ENCODE measurements at places on chromosomes 13 and 19.

DNA sequence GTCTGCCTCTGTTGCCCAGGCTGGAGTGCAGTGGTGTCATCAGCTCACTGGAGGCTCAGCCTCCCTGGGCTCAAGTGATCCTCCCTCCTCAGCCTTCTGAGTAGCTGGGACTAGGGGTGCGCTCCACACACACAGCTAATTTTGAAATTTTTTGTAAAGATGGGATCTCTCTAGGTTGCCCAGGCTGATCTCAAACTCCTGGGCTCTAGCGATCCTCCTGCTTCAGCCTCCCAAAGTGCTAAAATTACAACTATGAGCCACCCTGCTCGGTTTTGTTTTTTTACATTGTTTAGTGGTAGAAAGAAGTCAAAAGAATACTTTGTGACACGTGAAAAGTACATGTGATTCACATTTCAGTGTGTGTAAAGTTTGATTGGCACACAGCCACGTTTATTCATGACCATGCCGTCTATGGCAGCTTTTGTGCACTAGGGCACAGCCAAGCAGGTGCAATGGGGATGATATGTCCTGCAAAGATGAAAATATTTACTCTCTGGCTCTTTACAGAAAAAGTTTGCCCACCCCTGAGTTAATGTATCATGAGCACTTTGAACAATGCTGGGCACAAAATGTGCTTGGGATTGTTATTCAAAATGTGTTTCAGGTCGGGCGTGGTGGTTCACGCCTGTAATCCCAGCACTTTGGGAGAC, 16.2 kb upstream of the NFIC start:
- peak; percentile 36 for DNase-seq

DNA sequence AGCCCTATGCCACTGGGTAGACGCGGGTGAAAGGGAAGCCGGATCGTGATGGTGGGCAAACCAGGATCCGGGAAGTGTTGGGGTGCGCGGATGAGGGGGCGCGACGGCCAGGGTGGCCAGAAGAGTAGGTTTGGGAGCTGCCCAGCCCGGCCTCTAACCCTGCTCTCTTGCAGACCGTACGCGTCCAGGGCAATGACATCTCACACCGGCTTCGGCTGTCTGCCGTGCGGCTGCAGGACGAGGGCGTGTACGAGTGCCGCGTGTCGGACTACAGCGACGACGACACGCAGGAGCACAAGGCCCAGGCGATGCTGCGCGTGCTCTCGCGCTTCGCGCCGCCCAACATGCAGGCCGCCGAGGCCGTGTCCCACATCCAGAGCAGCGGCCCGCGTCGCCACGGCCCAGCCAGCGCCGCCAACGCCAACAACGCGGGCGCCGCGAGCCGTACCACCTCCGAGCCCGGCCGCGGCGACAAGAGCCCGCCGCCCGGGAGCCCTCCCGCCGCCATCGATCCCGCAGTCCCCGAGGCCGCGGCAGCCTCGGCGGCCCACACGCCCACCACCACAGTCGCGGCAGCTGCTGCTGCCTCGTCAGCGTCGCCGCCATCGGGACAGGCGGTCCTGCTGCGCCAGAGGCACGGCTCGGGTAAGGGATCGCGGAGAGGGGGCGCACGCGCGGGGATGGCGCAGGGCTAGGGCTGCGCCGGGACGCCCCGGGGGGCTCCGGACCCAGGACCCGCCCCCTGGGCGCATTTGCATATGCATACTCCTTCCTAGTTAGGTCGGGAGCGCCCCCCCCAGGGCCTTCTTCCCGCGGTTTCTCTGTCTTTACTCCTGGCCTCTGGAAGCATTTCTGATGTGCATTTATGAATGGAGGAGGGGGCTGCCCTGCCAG, 4.1 kb downstream of the VSTM2B start:
- DNase-seq, result no peak

DNA sequence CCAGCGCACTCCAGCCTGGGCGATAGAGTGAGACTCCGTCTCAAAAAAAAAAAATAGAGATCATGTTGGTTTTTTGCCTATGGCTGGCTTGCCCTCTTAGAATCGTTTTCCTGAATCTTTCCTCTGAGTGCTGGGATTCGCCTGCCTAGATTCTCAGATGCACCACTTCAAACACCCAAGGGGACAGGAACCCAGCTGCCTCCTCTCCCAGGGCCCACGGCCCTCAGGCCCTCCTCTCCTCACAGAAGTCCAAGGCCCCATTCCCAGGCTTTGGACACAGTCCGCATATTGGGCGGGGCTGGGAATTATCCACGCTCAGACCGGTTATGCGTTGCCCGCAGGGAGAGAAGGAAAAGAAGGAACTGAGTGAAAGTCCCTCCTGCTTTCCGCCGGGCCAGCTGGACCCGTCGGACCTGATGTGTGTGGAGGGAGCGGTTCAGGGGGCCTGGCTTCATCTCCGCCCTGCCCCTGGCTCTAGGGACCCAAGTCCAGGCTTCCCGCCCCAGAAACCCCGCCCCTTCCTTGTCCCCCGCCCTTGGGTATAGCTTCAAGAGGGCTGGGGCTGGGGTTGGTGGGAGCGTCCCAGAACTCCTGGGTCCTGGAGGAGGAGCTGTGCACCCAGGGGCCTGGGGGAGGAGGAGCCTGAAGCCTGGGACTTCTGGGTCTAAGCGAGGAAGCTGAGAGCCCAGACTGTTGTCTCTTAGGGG, 5.8 kb downstream of the PPFIA3 start:
- DNase-seq, result no peak

DNA sequence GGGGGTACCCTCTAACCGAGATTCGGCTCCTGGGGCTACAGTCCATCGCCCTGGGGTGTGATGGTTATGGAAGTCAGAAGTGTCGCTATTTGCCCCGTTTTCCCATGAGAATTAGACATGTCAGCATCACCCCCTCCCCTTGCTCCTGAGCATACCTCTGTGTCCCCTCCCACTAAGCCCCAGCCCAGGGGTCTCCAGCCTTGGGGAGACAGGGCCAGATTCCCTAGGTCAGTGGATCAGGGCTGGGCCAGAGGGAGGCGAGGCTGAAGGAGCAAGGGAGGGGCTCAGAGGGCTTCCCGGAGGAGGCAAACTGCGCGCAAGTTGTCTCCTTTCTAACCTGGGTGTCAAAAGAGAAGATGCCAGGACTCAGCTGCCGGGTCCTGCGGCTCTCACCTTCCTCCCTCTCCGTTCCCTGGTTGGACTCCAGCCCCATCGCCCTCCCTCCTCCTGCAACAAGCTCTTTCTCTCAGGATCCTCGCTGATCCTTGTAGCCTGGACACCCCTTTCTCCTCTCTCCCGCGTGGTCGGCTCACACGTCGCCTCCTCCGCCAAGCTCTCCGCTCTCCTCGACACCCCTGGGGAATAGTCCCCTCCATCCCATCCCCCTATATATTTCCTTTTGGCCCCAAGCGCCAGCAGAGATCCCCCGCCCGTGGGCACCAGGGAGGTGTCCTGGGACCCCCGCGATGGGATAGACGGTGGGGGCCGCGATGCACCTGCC, 459 bp upstream of the TMEM59L start:
- no peak for DNase-seq

- DNase-seq, result no peak
Measured at GRCh38 chr13:101511161-101511560, 58.7 kb downstream of the ITGBL1 start.

DNA sequence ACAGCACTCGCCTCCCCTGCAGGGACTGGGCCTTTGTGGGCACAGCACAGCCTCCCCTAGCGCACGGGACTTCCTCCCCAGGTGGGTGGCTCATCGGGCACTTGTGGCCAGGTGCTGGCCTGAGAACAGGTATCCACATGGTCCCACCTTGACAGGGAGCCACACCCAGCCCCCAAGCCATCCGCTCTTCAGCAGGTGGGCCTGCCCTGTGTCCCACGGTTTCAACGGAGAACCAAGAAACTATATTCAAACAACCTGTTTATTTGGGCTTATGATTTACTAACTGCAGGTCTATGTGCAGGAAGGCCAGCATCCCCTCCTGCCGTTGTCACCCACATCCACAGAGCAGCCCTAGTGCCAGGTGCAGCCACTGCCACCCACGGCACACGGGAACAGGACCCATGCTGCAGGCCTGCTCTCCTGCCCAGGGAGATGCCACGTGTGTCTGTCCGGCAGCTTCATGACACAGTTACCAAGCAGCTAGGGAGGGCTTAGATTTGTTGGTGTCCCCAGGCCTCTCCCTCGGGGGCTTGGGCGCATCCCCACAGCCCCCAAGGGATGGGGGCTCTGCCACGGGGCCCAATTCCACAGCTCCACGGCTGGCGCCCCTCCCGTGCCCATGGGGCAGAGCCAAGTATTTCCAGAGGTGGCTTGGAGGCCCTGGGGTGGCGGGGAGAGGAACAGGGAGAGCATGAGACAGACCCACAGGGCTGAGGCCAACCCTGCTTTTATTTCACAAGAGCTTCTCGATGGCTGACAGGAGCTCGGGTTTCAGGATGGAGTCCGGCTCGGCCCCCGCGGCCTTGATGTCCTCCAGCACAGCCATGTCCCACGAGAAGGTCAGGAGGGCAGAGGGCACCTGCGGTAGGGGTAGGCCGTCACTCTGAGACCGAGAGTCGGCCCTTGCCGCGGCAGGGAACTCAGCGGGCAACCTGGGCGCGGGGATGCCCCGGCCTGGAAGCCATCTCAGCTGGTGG, 12.5 kb downstream of the UBXN6 start:
- no peak for DNase-seq

DNA sequence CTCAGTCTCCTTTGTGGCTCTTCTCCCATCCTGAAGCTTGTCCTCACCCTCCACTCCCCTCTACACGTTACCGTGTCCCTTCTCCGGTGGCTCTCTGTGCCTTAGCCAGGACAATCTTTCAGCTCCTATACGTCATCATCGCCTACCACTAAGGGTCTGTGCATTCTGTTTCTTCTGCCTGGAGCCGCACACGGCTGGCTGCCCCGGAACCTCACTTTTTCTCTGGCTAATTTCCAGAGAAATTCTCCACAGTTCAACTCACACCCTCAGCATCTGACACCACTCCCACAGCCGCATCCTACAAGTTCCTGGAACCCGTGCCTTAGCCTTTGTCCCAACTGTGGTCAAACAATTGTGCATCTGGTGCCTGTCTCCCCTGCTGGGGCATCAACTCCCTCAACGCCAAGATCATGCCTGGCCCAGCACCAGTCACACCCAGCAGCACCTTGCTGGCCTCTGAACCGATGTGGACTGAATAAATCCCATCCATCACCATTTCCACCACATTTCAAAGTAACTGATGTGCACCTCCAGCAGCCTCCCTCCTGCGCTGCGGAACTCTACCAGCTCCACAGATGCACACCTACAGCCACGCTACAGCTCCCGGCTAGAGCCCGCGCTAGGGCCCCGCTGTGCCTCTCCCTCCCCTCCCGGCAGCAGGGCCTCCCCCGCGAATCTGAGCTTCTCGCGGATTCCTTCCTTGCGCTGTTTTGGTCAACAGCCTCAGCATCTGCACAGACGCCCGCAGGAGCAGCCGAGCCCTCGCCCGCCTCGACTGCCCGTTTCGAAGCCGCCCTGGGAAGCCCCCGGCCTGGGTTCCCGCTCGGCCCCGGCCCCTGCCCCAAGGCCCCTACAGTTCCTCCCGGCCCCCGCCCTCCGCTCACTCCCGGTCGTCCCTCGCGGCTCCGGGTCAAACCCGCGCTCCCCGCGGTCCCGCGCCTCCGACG, 689 bp downstream of the DCUN1D2 start:
- peak; percentile 62 for DNase-seq

DNA sequence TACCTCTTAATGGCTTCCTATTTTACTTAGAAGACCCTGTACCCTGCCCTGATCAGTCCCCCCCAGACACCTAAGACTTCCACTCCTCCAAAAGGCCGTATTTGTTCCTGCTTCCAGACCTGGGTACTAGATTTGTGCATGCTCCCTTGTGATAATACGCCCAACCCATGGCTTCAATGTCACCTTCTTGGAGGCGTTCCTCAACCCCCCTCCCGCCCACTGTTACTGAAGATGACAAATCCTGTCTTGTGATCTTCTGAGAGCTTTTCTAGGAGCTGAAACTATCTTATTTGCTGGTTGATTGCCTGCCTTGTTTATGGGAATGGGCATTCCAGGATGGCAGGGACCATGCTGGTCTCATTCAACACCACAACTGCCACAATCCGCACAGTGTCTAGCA, 9.4 kb downstream of the SLC25A23 start:
- DNase-seq, result no peak

DNA sequence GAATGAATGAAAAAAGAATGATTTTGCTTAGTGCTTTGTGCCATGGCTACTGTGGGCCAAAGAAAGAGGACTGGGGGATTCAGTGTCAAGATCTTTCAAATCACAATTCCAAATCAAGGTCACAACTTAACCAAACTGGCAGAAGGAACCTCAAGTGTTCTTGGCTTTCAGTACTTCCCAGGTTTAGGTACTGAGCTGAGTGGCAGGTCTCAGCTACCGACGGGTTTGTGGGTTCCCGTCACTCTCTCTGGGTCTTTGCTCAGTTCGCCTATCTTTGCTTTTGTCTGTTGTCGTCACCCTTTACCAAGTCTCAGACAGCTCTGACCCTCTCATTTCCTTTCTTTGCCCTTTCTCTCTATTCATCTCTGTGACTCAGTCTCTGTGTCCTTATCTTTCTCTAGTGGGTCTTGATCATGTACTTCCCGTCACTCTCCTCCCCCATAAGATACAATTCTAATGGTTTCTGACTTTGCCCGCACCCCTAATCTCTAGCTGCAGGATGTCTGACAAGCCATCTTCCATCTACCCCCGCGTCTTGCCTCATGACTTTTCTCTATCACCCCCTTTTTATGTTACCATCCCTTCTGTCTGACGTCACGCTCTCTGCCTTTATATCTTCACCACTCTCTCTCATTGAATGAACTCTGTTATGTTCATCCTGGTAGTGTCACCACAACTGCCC, 33.3 kb upstream of the LRRC4B start:
- DNase-seq, result no peak

DNA sequence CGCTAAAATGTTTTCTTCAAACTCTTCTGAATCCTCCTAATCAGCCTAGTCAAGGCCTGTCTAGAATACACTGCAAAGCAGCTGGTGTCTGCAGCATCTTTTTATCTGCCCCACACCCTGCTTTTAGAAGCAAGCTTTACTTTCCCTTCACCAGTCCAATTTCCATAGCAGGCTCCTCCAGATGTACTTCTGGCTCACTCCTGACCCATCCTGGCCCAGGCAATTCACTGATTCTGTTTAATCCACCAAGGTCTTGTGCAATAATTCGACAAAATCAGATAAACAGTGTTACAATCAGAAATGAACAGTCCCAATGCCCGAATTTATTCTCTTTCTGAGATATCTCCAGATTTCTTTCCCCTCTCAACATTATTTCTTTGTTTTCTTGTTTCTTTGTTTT, 415.2 kb upstream of the SGCG start:
- DNase-seq, result no peak

- DNase-seq, result peak; percentile 85
Measured at GRCh38 chr19:45667620-45668341, at the start of gene GIPR. Gene GIPR (plus strand): TSS chr19:45668221. CDS start chr19:45669521, 1,300 bp downstream.

GRCh38 chr13:78161266-78161665, 242.6 kb upstream of the EDNRB start:
- no peak for DNase-seq

GRCh38 chr19:47417746-47418691, 1.3 kb downstream of the MEIS3 start:
- DNase-seq, result no peak

DNA sequence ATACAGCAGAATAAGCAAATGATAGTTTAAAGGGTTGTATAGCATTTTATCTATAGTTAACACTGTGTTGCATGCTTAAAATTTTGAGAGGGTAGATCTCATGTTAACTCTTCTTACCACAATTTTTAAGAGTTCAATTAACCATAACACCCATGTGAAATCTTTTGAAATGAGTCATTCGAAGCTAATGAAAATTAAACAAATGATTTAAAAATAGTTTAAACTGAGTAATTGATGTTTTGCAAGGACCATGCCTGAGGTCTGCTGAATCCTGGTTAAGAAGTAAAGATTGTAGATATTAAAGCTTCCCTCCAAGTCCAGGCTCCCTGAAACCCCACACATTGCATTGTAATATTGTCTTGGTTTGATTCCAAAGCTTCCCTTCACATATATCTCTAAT, 176.7 kb upstream of the RNF113B start:
- DNase-seq, result no peak
